ENCODE measurements at places on chromosomes 1 and 21.

- no peak for DNase-seq
Measured at GRCh38 chr1:233544304-233544703, 69.6 kb upstream of the KCNK1 start.

DNA sequence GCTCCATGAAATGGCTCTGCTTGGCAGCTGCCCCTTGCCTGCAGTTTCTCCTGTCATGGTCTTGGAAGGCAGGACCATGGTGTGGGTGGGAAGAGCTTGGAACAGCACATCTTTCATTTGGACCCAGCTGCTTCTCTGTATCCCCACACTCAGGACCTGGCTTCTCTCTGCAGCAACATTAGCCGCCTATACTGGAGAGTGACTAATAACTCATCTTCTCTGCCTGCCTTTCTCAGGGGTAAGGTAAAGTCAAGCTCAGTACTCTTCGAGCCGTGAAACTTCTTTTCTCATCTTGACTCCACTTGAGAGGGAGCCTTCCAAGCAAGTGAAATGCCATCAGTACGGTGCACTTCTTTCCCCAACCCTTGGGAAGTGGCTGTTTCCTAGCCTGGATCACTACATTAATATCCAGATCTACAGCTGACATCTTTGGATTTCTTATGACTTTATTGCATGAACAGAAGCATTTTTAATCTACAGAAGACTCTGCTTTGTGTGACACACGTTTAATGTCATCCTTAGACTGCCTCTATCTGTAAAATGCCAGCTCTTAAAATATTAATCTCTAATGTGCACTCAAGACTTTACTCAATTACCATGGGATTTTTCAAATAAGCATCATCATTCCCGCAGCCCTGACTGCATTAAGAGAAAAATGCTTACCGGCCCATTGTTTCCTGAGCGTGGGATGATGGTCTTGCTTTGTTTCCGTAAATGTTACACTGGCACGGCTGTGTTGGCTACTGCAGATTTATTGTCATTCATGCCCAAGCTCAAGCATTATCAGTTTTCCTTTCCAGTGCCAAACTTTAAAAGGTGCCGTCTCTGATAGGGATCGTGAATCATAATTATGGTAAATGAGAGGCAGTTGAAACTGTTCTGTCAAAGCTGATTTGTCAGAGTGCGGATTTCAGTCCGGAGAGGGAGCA, 242.9 kb downstream of the HHAT start:
- DNase-seq = no peak

DNA sequence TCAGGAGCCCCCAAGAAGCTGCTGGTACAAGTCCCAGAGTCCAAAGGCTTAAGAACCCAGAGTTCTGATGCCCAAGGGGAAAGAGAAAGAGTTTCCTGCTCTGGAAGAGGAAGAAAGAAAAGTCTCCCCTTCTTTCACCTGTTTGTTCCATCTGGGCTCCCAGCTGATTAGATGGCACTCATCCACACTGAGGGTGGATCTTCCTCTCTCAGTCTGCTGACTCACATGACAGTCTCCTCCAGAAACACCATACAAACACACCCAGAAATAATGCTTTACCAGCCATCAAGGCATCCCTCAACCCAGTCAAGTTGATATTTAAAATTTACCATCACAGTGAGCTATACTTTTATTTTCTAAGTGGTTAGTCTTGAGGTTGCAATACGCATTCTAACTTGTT, 257.9 kb downstream of the PAPPA2 start:
- DNase-seq = no peak

DNA sequence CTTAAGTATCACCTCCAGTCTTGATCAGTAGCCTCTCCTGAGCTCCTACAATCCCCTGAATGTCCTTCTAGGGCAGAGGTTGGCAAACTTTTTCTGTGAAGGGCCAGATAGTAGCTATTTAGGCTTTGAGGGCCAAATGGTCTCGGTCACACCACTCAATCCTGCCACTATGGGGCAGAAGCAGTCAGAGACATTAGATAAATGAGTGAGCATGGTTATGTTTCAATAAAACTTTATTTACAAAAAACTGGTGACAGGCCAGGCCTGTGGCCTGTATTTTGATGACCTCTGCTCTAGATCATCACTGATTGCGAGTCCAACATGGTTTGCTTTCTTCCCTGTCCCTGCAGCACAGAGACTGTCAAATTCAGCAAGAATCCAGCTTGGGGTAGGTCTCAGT, 36.3 kb downstream of the LRP8 start:
- DNase-seq = no peak

- no peak for DNase-seq
Measured at GRCh38 chr1:198001776-198002408, 84.7 kb downstream of the LHX9 start.

DNA sequence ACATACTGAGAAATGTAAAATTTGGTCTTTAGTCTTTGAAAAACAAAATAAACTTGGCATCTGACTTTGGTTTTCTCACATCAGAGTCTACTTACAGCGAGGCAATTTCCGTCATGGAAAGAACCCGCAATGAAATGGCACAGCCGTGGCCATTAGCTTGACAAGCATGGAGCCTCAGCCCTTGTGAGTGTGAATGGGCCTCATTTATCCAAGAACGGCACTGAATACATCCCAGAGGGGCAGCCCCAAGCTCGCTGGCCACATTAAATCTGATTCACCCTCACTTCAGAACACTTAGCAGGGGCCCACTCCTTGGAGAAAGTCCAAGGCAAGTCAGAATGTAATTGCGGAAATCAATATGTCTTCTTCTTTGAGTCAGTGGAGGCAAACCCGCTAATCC, 64.8 kb downstream of the ERG start:
- DNase-seq = no peak

DNA sequence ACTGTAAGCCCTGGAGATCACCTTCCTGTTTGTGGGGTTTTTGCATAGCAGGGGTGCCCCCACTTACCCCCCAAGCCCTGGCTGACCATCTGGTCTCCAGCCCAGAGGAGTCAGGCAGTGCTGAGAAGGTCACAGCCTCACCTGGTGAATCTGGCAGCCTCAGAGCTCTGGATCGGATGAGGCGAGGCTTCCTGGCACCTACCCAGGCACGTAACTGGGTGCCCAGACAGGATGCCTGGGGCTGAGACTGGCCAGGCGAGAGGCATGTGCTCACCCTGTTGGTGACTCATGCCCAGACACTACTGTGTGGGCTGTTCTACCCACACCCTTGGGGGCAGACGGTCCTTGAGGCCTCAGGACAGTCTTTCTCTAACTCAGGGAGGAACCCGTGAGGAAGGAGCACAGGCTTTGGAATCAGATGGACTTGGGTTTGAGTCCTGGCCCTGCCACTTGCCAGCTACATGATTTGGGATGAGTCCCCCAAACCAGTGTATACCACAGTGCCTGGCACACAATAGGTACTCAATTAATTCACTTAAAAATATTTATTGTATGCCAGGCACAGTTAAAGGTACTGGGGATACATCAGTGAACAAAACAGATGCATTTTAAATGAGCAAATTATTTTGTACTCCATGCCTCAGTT, 15.1 kb upstream of the PADI3 start:
- DNase-seq = no peak

GRCh38 chr1:102472520-102472919, 475.8 kb upstream of the OLFM3 start:
- DNase-seq = no peak

- DNase-seq = no peak
Measured at GRCh38 chr1:23543707-23544443, 12.8 kb upstream of the E2F2 start.

GRCh38 chr1:36638268-36638667, 155.6 kb upstream of the CSF3R start:
- no peak for DNase-seq

DNA sequence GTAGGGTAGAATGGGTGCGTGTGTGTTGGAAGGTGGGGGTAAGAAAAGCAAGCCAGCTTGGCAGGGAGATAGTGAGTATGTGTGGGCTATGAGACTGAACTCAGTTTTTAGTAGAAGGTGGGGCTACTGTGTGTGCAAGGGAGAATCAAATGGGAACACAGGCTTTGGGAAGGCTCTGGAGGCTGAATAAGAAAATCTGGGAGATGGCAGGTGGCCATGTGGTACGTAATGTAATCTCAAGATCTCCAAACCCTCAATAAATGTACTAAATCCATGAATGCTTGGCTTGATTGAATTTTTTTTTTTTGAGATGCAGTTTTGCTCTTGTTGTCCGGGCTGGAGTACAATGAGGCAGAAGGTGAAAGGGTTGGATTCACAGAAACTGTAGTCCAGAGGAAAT, 3.5 kb upstream of the ZSCAN20 start:
- no peak for DNase-seq

GRCh38 chr21:35343046-35343819, 294.1 kb upstream of the RUNX1 start:
- DNase-seq = no peak

DNA sequence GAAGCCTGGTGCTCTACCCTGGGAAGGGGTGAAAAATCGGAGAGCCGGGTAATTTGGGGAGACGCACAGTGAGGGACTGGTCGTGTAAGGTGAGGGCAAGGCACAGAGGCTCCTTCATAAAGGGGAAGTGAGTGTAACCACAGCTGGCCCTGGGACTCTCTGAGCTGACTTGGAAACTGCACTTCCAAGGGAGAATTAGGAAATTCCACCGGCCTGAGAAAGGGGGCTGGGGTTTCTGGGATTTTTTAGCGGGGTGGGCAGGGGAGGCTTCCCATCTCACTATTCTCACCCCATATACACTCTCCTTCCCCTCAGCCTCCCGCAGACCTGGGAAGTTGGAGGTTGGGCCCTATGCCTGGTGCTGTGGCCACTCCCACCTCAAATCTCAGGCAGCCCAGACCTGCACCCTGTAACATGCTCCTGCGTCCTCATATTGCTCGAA, 88.3 kb upstream of the IPO9 start:
- no peak for DNase-seq

GRCh38 chr21:41593051-41593759, 85.2 kb upstream of the TMPRSS2 start:
- DNase-seq = no peak

- DNase-seq = no peak
Measured at GRCh38 chr1:36696261-36696940, 213.7 kb upstream of the CSF3R start.

- DNase-seq = no peak
Measured at GRCh38 chr21:42016364-42016985, 6.3 kb upstream of the ZBTB21 start.

DNA sequence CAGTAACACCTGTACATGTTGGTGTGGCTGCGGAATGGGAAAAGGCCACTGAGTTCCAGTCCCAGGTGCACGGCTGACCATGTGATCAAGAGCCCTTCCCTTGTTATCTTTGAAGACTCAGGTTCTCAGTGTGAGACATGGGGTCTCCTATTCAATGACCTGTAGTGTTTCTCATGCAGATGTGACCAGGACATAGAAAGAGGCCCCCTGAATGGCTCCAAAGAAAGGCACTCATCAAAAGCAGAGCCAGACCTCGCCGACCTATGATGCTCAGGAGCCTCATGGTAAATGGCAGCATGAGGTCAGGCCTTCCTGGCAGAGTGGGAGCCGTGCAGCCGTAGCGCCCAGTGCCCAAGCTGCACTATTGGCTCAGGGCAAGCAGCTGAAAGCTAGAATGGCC, 42.3 kb upstream of the HAO2 start:
- no peak for DNase-seq

DNA sequence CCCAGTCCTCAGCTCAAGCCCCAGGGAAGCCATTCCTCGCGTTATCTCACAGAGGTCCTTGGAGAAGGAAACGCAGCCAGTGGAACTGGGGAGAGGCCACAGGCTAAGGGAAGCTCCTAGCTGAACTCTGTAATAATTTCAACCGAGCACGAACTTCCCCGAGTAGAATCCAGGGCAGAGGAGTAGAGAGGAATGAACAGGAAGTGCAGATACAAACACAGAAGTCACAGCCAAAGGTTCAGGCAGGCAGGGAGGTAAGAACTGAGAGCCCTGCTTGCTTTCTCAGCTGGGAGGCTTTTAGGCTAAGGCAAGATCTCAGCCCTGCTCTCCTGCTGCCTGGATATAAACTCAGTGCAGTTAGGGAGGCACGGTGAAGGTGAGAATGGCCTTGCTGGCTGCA, 23.7 kb downstream of the WARS2 start:
- no peak for DNase-seq

DNA sequence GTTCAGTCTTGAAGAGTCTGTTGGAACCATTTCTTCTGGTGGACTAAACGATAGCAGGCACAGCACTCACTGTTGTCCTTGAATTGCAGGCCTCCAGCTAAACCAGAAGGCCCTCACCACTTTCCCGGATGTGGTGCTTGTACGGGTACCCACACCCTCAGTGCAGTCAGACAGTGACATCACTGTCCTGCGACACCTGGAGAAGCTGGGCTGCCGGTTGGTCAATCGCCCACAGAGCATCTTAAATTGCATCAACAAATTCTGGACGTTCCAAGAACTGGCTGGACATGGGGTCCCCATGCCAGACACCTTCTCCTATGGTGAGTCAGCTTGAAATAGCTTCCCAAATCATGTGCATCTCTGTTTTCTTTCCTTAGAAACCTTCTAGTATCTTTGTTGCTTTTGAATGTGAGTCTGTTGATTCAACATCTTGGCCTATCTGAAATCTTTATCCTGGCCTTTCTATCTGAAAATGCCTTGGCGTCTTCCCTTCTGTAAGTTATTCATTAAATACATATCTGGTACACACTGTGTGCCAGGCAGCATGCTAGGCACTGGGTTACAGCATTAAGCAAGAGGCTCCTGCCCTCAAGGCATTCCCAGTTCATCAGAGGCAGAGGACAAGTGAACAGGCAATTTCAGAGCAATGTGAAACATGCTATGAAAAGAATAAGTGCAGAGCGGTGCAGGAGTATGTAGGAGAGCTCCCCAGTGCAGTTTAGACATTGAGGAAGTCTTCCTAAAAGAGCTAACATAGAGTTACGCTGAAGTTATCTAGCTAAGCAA, 18.9 kb downstream of the RIMKLA start:
- DNase-seq = no peak

DNA sequence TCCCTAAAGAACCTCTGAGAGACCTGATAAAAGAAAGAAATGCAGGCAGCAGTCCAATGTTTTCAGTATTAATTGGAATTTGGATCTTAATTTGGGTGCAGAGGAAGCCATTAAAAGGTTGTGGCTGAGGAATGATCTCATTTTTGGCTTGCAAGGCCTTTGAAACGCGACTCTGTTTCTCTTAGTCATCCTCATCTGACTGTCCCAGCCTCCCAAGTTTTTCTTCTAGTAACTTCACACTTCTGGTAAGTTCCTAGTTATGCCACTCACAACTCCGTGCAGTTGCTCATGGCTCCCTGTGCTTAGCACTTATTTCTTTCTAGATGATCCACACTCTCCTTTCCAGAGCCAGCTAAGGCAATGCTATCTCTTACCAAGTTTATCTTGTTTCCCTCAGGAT, 147.4 kb upstream of the USP24 start:
- DNase-seq = no peak

DNA sequence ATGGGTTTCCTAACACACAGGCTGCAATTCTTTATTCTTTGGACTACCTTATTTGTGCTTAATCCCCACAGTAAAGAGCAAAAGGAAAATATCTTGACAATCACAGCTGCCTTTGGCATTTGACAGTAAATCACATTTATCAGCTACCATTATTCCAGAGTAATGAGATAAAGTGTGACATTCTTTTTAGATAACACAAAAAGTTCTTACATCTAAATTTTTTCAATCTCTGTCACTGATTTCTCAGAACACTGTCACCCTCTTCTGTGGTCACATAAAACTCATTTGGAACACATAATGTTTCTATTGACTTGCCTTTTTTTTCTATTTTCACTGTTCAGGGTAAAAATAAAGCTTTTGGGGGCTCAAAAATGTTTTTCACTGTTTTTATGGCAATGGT, 484.6 kb downstream of the LTN1 start:
- no peak for DNase-seq

Measured in activated CD8-positive, alpha-beta memory T cell treated with anti-CD3 and anti-CD28 coated beads for 1 hour (primary cell).